ENCODE measurements at places on chromosomes 1 and 21. TPM values are rescaled to one million over a fixed set of nuclear protein-coding genes. Genes with fewer than 3 reads are reported as not detected.

KCNJ9 gene
- total RNA-seq = not detected

SUCO gene
- 10.3 TPM for total RNA-seq

CFHR1 gene
- not detected for total RNA-seq

TAS1R1 gene
- total RNA-seq = not detected

KIF26B gene
- 0.10 TPM for total RNA-seq

KIF2C gene
- total RNA-seq = 39.4 TPM

ANGPTL7 gene
- total RNA-seq = not detected

KIF14 gene
- total RNA-seq = 13.1 TPM

LCE7A gene
- total RNA-seq = not detected

SCNM1 gene
- total RNA-seq = 43.6 TPM
